ENCODE measurements at places on chromosomes 3 and 15. TPM values are rescaled to one million over a fixed set of nuclear protein-coding genes. Genes with fewer than 3 reads are reported as not detected.

The CLDN18 gene
- not detected for total RNA-seq

The CTXND1 gene
- total RNA-seq = not detected

The CMC1 gene
- 16.8 TPM for total RNA-seq

The SMCO1 gene
- total RNA-seq = not detected

The PIERCE2 gene
- total RNA-seq = not detected

The CLDN16 gene
- total RNA-seq = not detected

The ADGRG7 gene
- total RNA-seq = 27.0 TPM

The SYNPR gene
- not detected for total RNA-seq

The TIMP4 gene
- not detected for total RNA-seq

The RASGRP1 gene
- 165 TPM for total RNA-seq

The POPDC2 gene
- total RNA-seq = 4.8 TPM

The RPL14 gene
- total RNA-seq = 1,964 TPM

The USP13 gene
- total RNA-seq = 10.5 TPM

The LRRC28 gene
- 18.3 TPM for total RNA-seq

All from activated CD8-positive, alpha-beta T cell treated with anti-CD3 and anti-CD28 coated beads, Interleukin-2, amount 10 ng/mL, durations not matched to agents 7 days and 5 days (primary cell).